ENCODE measurements at places on chromosomes 1 and 21.

GRCh38 chr1:27301582-27302199 is 20.3 kb upstream of the TMEM222 start:
- no peak for DNase-seq

GRCh38 chr1:89200663-89201062 is 1.9 kb upstream of the GBP4 start:
- no peak for DNase-seq

DNA sequence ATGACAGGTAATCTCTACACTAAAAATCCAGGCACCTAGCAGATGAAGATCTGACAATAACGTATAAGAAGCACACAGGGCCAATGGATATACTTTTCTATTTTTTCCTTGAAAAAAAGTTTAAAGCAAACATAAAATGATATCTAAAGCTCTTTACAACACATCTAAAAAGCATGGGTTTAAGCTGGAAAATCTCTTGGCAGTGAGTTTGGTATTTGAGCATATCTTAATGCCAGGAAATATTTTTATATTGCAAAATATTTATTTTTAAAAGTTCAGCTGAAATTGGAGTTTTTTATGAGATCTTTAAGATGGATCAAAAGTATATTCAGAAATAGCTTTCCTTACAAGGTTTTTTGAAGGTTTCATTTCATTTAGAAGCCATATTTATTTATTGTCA is 40.5 kb downstream of the SLC5A9 start:
- no peak for DNase-seq

- DNase-seq = no peak
Observed at GRCh38 chr1:54487571-54488050, 60.4 kb upstream of the ACOT11 start.

- peak; percentile 32 for DNase-seq
Observed at GRCh38 chr1:115463347-115463746, 125.3 kb upstream of the NGF start.

GRCh38 chr1:178642282-178642681 is 82.8 kb upstream of the RALGPS2 start:
- no peak for DNase-seq

DNA sequence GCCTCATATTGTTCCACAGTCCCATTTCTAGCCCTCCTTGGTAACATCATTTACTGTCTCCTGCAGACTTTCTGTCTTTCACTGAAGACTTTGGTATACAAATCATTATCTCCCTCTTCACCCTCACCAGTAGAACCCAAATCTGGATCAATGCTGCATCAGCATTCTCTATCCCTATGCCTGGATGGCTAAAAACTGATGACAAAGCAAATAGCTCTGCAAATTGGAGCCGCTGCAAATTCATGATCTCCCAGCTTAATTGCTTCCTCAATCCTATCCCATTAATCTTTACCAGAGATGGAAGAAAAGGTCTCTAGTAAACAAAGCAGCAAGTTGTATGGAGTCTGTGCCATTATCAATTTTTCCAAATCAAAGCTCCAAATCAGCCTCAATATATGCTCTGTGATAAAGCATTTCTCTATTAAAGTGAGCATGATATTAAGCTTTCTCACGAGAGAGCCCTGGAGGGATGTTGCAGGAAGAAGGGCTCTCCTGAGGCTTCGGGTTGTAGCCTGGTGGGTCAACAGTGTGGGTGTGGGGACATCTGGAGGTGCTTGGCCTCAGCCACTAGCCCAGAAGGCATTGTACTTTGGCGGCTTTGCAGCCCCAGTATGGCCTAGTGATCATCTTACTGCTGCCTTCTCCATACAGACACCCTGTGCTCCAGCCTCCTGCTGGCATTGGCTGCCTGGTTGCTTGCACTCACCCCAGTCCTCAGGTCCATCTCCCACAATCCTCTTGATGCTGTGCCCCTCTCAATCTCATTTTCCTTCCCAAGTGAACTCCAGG is 46.2 kb upstream of the COL24A1 start:
- no peak for DNase-seq

DNA sequence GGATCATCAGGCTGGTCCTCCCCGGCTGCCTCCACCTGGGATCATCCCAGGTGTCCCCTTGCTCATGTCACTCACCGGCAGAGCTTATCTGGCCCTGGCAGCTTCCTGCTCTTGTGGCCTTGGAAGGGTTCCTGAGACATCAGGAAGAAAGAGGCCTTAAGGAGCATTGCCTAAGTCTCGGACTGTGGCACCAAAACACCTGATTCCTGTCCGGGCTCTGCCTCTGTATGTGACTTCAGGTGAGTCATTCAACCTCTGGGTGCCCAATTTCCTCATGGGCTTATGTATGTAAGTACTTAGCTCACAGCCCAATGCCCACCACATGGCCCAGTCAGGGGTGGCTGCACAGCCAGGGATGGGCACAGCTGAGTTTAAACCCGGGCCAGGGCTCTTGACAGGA is 255.9 kb upstream of the VAMP3 start:
- no peak for DNase-seq

GRCh38 chr21:46081862-46082712 is 15.8 kb upstream of the COL6A2 start:
- peak; percentile 53 for DNase-seq

DNA sequence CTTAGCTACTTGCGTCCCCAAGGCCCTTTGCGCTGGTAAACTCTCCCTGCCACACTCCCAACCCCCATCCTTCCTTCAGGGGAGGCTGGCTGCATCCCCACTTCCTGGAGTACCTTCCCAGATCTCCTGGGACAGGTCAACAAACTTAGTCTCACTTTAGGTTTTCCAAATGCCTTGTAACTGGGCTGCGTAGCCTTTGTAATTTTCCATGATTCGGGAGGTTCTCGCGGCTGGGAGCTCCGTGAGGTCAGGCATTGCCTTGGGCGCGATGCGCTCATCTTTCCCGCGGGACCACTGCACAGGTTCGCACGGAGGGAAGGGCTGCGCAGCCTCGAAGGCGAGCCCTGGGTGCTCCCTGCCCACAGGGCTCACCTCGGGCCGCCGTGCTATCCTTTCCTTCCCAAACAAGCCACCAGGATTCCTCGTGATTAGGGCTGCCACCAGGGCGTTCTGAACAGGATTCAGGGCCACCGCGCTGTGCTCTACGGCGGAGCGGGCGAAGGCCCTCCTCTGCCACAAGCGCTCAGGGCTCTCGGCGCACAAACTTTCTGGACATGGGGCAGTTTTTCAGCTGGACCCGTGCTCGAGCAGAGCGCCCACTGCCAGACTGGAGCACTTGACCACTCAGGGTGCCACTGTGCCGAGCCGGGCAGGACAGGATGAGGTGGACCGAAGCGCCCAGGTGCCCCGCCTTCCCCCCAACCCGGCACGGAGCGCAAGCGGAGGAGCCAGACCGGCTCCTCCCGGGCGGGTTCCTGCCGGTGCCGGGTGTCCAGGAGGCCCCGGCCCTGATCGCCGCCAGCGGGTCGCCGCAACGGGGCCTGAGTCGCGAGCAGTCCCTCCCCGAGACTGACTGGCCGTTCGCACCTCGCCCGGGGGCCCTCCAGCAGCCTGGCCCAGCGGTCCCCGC is 1.1 kb downstream of the TMPRSS2 start:
- no peak for DNase-seq

- DNase-seq = peak; percentile 97
Observed at GRCh38 chr21:41678924-41679318, 87.9 kb downstream of the RIPK4 start.

DNA sequence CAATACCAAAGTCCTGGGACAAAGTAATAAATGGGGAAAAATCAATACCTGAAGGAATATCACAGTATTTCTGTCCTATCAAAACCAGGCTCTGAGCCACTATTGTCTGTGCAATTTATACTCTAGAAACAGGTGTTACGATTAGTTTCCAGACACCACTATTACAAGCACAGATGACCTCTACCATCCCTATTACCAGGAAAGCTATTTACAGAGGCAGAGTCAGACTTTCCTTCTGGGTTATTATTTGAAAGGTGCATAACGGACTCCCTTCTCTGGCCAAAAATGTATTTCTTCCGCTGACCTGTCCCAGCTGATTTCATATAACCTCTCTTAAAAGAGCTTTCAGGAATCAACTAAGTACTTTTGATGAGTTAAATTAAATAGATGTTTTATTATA is 154.6 kb upstream of the LRRC7 start:
- DNase-seq = no peak

- DNase-seq = no peak
Observed at GRCh38 chr1:58003988-58004387, 542.5 kb downstream of the OMA1 start.

GRCh38 chr1:169122976-169123375 is 16.5 kb downstream of the ATP1B1 start:
- no peak for DNase-seq

DNA sequence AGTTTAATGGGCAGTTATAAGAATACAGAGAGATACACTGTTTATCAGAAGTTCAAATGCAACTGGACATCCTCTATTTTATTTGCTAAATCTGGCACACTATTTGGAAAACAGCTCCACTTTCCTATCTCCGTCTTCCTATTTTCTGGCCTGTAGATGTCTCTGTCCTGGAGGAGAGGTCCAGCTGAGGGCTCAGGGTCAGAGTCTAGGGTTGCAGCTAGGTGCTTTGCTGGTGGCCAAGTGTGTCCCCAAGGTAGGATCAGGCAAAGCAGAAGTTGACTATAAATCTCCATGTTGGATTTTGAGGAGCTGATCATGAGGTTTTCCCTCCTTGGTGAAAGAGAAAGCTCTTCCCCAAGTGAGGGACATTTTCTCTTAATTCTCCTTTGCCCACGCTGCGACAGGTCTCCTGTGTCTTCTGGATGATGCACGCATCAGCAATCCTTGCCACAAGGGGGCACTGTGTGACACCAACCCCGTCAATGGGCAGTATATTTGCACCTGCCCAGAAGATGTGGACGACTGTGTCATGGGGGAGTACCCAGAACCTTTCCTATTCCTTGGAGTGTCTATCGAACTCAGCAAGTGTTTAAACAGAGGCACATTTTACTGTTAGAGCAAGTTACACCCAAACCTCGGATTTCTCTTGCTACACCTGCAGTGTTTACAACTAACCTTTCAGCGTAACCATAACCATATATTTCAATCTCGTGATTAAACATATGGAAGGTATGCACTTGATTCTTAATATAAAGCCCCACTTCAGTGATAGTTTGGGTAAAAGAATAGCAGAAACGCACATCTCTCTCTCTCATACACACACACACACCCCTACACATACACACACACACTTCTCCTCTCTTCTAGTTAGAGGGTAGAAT is 10.2 kb downstream of the ADAM30 start:
- no peak for DNase-seq

DNA sequence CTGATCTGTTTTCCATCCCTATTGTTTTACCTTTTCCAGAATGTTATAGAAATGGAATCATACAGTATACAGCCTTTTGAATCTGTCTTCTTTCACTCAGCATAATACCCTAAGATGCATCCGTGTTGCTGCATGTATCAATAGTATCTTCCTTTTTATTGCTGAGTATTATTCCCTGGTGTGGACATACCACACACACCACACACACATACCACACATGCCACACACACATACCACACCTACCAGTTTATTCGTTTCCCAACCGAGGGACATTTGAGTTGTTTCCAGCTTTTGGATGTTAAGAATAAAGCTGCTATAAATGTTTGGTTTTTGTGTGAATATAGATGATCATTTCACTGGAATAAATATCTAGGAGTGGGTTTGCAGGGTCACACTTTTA is 22.2 kb upstream of the SLC30A1 start:
- no peak for DNase-seq

DNA sequence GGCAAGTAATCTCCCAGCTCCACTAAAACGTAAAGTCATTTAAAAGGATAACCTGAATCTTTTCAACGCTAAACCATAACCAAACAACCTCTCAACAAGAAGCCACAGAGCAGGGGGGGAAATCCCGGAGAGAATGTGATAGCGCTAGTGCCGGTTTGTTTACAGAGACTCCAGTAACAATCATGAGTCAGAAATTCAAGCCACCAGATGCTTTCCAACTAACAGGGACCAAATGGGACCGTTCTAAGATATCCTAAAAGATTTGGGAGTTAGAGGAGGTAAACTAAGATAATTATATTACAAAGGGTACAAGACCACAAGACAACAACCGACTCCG is 825 bp downstream of the DCAF8 start:
- DNase-seq = peak; percentile 67

DNA sequence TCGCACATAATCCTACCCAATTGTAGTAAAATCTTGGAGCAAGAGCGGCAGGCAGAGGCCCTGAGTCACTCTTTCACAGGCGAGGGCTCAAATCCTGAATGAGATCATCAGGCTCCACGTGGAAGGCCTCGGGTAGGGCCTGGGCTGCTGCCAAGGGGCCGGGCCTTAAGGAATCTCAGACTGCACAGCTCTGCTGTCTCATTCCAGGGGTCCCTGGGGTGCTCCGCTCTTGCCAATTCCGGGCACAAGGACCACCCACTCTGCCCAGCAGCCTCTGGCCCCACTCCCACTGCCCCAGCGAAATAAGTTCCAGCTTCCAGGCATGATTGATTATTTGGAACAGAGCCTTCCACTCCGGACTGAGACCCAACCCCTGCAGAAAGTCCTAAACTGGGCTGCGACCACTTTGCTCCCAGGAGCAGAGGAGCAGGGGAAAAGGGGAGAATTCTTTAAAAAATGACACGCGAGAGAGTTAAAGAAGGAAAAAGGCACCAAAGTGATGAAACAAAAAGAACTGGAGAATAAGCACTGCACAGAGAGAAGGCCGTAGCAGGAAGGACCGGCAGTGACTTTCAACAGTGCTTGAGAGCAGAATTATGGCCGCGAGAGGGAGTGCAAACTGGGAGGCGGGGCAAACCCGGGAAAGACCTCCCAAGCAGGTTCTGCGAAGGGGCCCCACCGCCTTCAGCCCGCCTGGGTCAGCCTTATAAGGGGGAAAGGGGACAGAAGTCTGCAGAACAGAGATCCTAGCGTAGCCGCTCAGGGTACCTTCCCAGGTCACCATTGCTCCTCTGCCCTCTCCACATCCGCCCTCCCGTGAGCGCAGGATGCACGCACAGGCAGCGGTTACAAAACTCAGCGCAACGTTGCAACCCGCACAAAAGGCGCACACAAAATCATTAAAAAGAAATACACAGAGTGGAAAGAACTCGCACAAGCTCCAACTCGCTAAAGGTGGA is 2.0 kb downstream of the ADAMTS1 start:
- DNase-seq = peak; percentile 97
